ENCODE measurements at places on chromosomes 2 and 18.

DNA sequence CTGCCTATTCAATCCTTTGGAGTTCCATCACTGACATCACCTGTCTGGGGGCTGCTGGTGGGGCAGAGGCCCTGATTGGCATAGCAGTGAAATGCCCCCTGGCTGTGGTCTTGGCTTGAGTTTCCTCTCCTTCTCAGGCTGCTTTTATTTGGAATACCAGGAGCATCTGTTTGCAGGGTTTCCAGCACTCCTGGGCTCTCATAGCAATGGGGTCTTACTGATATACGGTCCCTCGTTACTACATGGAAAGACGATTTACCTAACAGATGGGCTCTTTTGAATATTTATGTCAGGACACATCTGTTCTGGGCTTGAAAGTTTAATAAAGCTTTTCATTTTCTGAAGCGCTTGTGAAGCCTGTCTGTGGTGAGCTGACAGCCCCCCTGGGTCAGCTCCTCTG lies 230.3 kb downstream of the SLC4A3 start:
- no peaks in the 10 kb centered on the region for H3K36me3 ChIP-seq
- no peaks in the 10 kb centered on the region for H3K27me3 ChIP-seq
- H3K4me1 ChIP-seq = no peaks in the 10 kb centered on the region

DNA sequence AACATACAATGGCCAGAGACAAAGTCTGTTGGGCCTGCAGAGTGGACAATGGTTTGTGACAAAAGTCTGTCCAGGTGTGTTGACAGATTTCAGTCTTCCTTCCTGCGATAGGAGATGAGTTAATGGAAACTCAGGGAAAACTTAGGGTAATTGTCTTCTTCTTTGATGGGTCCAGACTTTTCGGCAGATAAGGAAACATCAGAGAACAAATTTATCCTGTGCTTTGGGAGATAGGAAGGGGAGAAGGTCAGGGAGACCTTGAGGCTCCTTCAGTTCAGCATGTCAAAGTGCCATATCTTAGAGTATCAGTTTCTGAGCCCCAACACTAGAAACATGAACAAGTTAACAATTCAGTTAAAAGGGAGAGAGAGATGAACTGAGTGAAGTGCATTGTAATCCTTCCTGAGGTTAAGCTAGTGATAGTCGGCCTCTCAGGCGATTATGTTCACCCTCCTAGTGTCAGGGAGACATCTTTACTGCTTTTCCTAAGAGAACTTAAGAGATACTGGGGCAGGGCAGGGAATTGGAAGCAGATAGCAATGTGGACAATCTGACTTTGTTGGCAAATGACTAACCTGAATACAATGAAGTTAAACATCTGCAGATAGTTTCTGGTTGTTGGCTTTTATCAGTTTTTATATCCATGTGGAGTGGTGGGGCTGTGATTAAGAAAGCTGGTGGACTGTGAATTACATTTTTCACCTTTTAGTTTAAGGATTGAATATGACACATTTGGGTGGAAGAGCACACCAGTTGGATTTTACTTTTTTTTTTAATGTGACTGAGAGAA lies 248.8 kb upstream of the FN1 start:
- H3K36me3 ChIP-seq = no peaks in the 10 kb centered on the region
- no peak overlapping the region for H3K4me3 ChIP-seq
- no peak for DNase-seq
- peaks cover 6% of the 10 kb centered on the region for H3K4me1 ChIP-seq

- H3K27ac ChIP-seq = peak within 1 kb of the TSS; percentile 91
- H3K36me3 ChIP-seq = no peaks in the 10 kb centered on the region
- H3K27me3 ChIP-seq = no peaks in the 10 kb centered on the region
- H3K4me1 ChIP-seq = peaks cover 7% of the 10 kb centered on the region
- peak; percentile 99 for DNase-seq
Measured at GRCh38 chr2:88627055-88627855, at the start of gene EIF2AK3. Gene EIF2AK3, minus strand, starts transcription at chr2:88627464. Its CDS starts 190 bp downstream, at chr2:88627274.

GRCh38 chr2:37555457-37555856 lies 116.0 kb downstream of the CDC42EP3 start:
- no peak for DNase-seq
- no peak overlapping the region for H3K27ac ChIP-seq
- no peak overlapping the region for H3K4me3 ChIP-seq
- no peaks in the 10 kb centered on the region for H3K27me3 ChIP-seq

- H3K4me3 ChIP-seq = no peak overlapping the region
- H3K27ac ChIP-seq = no peak overlapping the region
- DNase-seq = peak; percentile 61
- peaks cover 4% of the 10 kb centered on the region for H3K4me1 ChIP-seq
- H3K36me3 ChIP-seq = no peaks in the 10 kb centered on the region
Measured at GRCh38 chr2:166373951-166374350, 1.8 kb downstream of the SCN9A start.

DNA sequence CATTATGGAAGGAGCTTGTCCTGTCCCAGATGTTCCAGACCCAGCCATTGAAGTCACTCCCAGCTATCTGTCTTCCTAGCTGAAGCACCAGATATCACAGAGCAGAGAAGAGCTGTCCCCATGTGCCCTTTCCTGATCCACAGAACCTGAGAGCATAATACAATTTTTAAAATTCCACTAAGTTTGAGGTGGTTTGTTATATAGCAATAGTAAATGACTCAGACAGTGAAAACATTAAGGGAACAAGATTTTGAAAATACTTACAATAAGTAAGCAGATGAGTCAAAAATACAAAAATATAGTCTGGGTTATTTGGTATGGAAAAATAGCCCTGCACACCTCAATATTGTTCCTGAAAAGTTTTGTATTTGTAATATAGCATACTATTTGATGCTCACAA lies 85.8 kb upstream of the GLS start:
- no peak for DNase-seq
- H3K36me3 ChIP-seq = no peaks in the 10 kb centered on the region
- H3K27ac ChIP-seq = no peak overlapping the region
- no peaks in the 10 kb centered on the region for H3K27me3 ChIP-seq
- H3K4me3 ChIP-seq = no peak overlapping the region

DNA sequence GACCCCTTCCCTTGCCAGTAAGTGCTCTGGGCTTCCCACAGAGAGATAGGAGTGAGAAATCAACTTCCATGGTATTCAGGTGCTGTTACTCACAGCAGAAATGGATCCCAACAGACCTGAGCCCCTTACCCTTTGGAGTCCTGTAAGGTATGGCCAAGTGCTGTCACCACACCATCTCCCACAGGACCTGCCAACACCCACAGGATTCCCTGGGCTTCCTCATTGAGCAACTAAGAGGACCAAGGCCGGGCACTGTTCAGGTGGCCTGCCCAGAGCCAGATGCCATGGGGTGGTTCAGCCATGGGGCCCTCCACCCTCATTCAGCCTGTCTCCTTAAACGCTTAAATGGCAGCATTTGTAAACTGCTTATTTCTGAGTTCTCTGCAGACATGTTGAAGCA lies 166.2 kb downstream of the TRIM43 start:
- no peak for DNase-seq
- no peaks in the 10 kb centered on the region for H3K4me1 ChIP-seq
- no peak overlapping the region for H3K4me3 ChIP-seq
- H3K27me3 ChIP-seq = no peaks in the 10 kb centered on the region
- no peak overlapping the region for H3K27ac ChIP-seq

- peaks cover 9% of the 10 kb centered on the region for H3K4me1 ChIP-seq
- H3K27me3 ChIP-seq = no peaks in the 10 kb centered on the region
- no peaks in the 10 kb centered on the region for H3K36me3 ChIP-seq
Measured at GRCh38 chr2:203242518-203242917, 3.7 kb downstream of the CYP20A1 start.

DNA sequence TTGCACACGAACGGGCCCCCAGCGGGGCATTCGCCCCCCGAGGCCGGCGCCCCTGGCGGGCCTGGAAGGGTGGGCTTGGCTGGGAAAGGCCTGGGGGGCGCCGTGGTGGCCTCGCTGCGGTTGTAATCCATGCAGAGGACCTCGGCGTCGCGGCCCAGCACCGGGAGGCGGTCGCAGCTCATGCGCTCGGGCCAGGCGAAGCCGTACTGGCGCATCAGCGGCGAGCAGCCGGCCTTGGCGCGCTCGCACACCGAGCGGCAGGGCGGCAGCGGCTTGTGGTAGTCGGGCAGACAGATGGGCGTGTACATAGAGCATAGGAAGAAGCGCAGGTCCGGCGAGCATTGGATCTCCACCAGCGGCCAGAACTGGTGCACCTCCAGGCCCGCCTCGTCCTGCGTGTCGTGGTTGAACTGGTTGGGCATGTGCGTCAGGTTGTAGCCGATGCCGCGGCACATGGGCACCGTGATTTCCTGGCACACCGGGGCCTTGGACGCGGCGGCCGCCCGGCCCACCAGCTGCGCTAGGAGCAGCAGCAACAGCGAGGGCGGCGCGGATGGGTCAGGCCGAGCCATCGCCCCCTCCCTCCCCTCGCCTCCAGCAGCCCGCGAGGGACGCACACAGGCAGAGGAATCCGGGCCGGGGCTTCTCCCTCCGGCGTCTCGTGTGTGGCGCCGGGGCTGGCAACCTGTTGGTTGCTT lies 1.4 kb downstream of the FZD5 start:
- peak overlapping the region; percentile 66 for H3K4me3 ChIP-seq
- no peak overlapping the region for H3K27ac ChIP-seq
- peaks cover 5% of the 10 kb centered on the region for H3K4me1 ChIP-seq
- no peaks in the 10 kb centered on the region for H3K36me3 ChIP-seq
- peak; percentile 51 for DNase-seq

- peak overlapping the region; percentile 92 for H3K27ac ChIP-seq
- H3K4me1 ChIP-seq = no peaks in the 10 kb centered on the region
- no peaks in the 10 kb centered on the region for H3K36me3 ChIP-seq
- no peaks in the 10 kb centered on the region for H3K27me3 ChIP-seq
Measured at GRCh38 chr2:231515603-231516002, 14.6 kb downstream of the NMUR1 start.

DNA sequence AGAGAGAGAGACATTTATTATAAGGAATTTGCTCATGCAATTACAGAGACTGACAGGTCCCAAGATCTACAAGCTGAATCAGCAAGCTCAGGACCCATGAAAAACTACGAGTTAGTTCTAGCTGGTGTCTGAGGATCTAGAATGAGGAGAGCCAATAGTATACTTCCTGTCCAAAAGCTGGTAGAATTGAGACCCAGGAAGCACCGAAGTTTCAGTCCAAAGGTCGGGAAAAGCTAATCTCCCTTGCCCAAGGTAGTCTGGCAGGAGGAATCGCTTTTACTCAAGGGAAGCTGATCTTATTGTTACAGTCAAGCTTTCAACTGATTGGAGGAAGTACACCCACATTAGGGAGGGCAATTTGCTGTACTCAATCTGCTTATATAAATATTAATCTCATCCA lies 389.6 kb downstream of the ADCYAP1 start:
- no peak overlapping the region for H3K27ac ChIP-seq
- no peaks in the 10 kb centered on the region for H3K4me1 ChIP-seq
- H3K27me3 ChIP-seq = no peaks in the 10 kb centered on the region
- no peak for DNase-seq
- no peak overlapping the region for H3K4me3 ChIP-seq
- no peaks in the 10 kb centered on the region for H3K36me3 ChIP-seq

DNA sequence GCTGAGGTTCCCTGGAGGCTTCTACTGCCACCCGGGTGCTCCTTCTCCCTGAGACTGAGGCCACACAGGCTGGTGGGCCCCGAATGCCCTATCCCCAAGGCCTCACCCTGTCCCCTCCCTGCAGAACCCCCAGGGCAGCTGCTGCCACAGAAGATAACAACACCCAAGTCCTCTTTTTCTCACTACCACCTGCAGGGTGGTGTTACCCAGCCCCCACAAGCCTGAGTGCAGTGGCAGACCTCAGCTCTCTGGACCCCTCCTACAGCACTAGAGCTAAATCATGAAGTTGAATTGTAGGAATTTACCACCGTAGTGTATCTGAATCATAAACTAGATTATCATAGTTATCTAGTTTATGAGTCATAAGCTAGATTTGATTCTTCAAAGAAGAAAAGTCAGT lies 7.3 kb upstream of the CENPA start:
- DNase-seq = no peak
- H3K27ac ChIP-seq = no peak overlapping the region
- H3K4me3 ChIP-seq = no peak overlapping the region
- no peaks in the 10 kb centered on the region for H3K36me3 ChIP-seq

DNA sequence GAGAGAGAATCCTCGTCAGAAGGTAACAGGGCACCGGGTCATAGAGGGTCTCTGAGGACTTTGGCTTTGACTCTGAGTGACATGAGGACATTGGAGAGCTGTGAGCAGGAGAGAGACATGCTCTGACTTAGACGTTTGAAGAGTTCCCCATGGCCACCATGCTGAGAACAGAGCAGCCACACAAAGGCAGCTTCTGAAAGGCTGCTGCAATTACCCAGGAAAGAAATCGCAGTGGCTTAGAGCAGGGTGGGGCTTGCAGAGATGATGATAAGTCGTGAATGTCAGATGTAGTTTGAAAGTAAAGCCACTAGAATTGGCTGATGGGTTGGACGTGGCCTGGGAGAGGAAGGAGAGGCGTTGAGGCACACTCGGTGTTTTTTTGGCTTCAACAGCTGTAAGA lies 79.0 kb downstream of the ZCCHC2 start:
- no peaks in the 10 kb centered on the region for H3K36me3 ChIP-seq
- DNase-seq = no peak
- no peaks in the 10 kb centered on the region for H3K4me1 ChIP-seq

DNA sequence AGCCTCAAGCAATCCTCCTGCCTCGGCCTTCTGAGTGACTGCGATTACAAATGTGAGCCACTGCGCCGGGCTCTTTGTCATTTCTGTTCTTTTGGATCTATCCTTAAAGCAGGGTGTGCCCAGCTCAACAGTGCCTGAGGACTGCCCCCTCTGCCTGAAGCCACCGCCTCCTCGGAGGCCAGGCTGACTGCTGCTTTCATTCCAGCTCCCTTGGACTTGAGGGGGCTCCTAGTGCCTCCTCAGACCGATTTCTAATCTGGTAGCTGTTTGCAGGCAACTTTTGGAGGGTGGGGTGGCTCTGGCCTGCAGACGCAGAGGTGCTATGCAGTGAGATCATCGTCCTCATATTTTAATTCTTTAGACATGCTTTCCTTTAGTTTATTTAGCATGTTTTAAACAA lies 35.9 kb upstream of the KLF11 start:
- H3K36me3 ChIP-seq = no peaks in the 10 kb centered on the region
- DNase-seq = no peak
- peaks cover 22% of the 10 kb centered on the region for H3K4me1 ChIP-seq
- H3K27ac ChIP-seq = no peak overlapping the region
- no peaks in the 10 kb centered on the region for H3K27me3 ChIP-seq
- H3K4me3 ChIP-seq = no peak overlapping the region

DNA sequence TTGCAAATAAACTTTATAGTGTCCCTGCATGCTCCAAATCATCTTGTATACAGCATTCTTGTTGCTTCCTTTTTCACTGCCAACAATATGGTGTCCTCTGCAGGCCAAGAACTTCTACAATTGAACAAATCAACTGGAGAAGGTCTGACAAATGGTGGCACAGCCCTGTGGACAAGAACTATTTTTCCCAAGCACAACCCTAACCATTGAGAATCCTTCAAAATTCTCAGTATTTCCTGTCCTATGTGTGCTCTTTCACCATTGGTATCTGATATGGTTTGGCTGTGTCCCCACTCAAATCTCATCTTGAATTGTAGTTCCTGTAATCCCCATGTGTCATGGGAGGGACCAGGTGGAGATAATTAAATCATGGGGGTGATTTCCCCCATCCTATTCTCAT lies 865.1 kb upstream of the ACVR2A start:
- no peak overlapping the region for H3K27ac ChIP-seq
- DNase-seq = no peak
- no peaks in the 10 kb centered on the region for H3K36me3 ChIP-seq
- H3K27me3 ChIP-seq = no peaks in the 10 kb centered on the region
- H3K4me3 ChIP-seq = no peak overlapping the region

Measured in testis (tissue), 5 donors.